ENCODE measurements at places on chromosomes 7 and 10. TPM values are rescaled to one million over a fixed set of nuclear protein-coding genes. Genes with fewer than 3 reads are reported as not detected.

- DNase-seq: peak; percentile 0
These were observed 122.8 kb upstream of the GDF10 start for GRCh38 chr10:47176903-47177868.

NEUROD6 gene
- not detected for total RNA-seq

- DNase-seq: no peak
These were observed 381.3 kb downstream of the KCNMA1 start for GRCh38 chr10:77256346-77256745.

DNA sequence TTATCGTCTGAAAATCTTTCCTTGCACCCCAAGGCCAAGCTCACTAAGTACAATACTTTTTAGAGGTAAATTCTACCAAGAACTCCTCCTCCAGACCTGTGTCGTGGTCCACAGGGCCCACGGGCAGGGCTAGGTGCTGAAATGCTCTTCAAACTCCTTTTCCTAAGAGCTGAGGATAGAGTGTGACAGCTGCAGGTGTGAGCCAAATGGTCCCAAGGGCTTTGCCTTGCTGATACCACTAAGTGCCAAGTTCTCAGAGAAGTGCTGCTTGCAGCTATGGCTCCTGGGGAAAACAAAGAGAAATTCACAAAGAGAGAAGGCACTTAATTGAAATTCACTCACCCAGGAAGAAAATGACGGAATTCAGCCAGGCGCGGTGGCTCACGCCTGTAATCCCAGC is 868.9 kb upstream of the AUTS2 start:
- no peak for DNase-seq

EIF4H gene
- total RNA-seq: 255 TPM

DNA sequence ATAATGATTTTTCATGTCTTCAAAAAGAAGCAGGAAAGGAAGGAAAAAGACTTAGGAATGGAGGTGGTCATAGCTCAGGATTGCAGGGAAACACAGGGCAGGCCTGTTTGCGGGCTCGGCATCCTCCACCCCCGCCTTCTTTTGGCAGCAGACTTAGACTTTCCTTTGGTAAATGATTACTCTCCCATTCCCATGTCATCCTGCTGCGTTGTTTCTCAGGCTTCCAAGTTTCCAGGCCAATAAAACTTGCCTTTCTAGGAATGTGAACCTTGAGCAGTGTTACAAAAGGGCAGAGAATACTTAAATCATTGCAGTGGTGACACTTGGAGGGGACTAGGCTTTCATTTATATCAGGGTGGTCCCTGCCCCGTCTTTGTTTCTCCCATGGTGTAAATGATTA is 34.0 kb upstream of the DGKB start:
- DNase-seq: no peak

GRCh38 chr7:12820777-12821176 is 133.3 kb downstream of the ARL4A start:
- no peak for DNase-seq

DMBT1 gene
- not detected for total RNA-seq

GRCh38 chr10:3071405-3072198 is 4.3 kb downstream of the PFKP start:
- DNase-seq: peak; percentile 52

- DNase-seq: no peak
These were observed 56.0 kb upstream of the COMTD1 start for GRCh38 chr10:75291805-75292204.

RHOBTB1 gene
- not detected for total RNA-seq

VPS50 gene
- total RNA-seq: 41.6 TPM

GRCh38 chr7:18499407-18500177 is 4.0 kb downstream of the HDAC9 start:
- DNase-seq: no peak

GRCh38 chr10:109892117-109892516 is 31.2 kb downstream of the XPNPEP1 start:
- DNase-seq: no peak

DNA sequence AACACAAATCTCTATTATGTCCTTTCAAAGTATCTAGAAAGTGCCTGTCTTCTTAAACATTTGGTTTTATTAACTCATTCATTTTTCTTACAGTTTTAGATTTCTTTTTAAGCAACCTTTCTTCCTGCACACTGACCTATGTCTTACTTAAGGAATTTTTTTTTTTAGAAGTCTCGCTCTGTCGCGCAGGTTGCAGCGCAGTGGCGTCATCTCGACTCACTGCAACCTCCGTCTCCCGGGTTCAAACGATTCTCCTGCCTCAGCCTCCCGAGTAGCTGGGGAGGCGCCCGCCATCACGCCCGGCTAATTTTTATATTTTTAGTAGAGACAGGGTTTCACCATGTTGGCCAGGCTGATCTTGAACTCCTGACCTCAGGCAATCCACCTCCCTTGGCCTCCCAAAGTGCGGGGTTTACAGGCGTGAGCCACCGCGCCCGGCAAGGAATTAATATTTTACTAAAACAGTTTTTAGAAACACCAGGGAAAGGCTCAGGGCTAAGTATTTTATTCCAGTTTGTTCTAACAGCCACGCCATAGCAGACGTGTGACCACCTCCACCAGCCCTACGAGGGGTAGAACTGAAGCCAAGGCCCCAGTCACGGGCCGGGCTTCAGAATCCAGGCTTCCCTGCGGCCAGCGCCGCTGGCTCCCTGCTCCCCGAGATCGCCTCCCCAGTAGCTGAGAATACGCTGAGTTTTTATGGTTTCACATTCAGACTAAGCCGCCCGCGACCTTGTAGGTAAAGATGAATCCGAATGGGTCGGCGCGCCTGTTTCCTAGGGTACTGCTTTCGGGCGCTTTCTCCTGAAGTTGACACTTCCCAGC is 941 bp upstream of the LUC7L2 start:
- peak; percentile 63 for DNase-seq

GRCh38 chr7:117347962-117348672 is 25.3 kb upstream of the WNT2 start:
- DNase-seq: no peak

DNA sequence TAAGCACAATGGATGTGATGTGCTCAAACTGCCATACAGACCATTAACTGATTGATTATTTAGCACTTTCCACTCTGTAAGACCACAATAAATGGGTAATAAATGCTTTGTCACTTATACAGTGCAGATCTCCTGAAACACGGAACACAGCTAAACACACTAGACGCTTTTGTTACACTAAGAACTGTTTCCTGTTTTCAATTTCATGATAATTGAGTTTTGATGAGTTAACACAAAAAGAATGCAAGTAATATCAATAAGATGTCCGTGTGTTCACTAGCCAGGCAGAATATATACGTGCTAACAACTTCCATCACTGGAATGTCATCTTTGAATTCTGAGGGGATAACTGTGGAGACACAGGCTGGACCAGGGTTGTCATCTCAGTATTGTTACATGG is 178.8 kb downstream of the SKAP2 start:
- DNase-seq: no peak

GRCh38 chr10:517241-517830 is 172.1 kb downstream of the DIP2C start:
- DNase-seq: no peak

DNA sequence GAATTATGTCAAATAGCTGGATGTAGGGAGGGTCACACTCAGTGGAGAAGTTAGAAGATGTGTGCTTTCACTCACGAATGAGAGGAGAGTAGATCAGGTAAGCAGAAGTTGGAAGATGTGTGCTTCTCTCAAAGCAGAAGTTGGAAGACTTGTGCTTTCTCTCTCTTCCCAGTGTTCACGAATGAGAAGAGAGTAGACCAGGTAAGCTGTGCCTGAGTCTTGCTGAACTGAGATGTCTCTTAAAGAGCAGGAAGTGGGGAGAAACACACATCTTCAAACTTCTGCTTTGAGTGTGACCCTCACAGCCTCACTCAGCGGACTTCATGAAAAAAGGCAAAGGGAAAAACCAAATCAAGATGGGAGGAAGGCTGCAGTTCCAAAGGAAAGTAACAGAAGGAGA is 7.0 kb upstream of the TMEM243 start:
- DNase-seq: no peak

GRCh38 chr10:29448125-29448524 is 159.3 kb downstream of the LYZL1 start:
- DNase-seq: no peak

DNA sequence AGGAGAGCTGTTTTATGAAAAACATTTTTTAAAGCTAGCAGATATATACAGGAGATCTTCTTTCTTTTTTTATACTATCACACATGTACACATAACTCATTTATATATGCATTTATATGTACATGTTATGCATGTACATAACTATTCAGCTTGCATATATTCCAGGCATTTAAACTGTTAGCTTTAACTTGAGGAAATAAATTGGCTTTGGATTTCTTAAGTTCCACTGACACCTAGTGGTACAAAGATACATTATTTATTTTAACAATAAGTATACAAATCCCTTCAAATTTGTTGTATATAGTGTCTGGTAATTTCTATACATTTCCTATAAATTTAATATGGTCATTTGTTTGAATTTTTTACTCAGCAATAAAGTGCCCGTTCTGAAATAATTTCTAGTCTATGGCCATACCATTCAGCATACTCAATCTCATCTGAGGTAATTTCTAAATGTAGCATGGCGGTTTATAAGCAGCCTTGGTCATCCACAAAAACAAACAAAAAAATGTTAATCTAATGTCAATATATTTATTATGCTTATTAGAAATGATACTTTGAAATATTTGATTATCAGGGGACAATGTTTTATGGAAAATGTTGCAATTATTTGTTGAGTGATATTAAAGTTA is 11.6 kb downstream of the ZDHHC6 start:
- DNase-seq: no peak

GRCh38 chr7:17121671-17122070 is 176.8 kb upstream of the AHR start:
- DNase-seq: no peak

- DNase-seq: no peak
These were observed 105.3 kb downstream of the ARHGAP21 start for GRCh38 chr10:24618401-24618800.

DNA sequence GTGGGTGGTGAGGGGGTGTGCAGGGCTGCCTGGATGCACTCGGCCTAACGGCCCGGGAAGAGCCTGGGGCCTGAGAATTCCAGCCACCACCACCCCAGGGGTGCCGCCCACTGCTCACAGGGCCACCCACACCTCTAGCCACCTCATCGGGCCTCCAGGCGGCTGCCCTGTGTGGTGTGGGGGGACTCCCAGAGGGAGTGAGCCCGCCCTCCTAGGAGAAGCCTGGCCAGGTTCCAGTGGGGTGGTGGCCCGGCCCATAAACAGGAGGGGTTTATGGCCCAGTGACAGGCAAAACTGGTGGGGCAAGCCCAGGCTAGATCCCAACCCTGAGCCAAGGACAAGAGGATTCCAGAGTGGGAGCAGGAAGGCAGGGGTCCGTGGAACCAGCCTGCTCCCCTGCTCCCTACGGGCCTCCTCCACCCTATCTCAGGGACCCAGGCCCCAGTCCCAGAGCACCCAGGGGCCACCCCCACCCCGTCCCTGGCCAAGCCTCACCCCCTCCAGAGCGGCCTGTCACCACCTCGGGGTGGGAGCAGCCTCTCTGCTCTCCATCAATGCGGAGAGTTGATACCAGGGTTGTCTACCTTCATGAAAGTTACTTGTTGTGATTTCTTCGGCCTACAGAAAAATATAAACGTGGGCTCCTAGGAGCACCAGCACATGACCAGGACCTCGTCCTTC is 20.2 kb upstream of the PDGFA start:
- no peak for DNase-seq

DNA sequence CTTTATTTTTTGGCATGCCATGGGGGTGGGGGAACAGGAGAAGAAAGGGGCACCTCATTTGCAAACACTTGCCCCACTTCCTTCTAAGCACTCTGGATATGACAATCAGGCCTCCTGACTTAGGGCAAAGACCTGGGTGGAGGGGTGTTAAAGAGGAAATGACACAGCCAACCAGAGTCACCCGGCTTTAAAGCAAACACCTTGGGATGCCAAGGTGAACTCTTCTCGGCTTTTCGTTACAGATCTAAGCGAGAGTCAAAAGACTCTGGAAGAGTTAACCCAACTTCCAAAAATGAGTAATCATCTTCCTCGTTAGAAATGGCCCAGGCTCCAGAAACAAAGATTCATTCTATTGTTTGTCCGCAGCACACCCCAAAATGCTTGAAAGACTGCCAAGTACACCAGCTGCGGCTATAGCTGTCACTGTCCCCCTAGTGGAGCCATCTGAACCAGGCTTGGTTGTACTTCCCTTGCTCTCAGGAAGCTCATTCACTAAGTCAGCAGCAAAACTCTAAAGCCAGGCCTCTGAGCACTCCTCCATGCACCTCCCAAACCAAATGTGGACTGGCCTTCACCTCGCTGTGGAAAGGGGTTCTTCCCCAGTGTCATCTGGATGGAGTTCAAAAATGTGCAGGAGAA is 24.8 kb downstream of the FAM53B start:
- peak; percentile 63 for DNase-seq

DNA sequence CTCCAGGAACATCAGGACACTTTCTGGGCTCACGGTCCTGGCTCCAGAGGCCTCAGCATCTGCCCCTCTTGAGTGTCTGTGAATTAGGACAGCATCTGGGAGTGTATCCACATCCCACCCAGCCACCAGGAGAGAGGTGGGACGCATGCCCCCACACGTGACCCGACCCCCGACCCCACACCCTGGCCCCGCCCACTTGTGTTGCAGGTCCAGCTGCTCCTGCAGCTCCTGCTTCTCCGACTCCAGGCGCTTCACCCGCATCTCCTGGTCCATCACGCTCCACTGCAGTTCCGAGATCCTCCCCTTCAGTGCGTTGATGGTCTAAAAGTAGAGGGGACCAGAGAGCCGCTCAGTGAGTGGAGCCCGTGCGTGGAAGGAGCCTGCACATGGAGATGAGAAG is 13.6 kb downstream of the MAD1L1 start:
- no peak for DNase-seq

SPDYE9 gene
- not detected for total RNA-seq

SRRM3 gene
- total RNA-seq: not detected

DNA sequence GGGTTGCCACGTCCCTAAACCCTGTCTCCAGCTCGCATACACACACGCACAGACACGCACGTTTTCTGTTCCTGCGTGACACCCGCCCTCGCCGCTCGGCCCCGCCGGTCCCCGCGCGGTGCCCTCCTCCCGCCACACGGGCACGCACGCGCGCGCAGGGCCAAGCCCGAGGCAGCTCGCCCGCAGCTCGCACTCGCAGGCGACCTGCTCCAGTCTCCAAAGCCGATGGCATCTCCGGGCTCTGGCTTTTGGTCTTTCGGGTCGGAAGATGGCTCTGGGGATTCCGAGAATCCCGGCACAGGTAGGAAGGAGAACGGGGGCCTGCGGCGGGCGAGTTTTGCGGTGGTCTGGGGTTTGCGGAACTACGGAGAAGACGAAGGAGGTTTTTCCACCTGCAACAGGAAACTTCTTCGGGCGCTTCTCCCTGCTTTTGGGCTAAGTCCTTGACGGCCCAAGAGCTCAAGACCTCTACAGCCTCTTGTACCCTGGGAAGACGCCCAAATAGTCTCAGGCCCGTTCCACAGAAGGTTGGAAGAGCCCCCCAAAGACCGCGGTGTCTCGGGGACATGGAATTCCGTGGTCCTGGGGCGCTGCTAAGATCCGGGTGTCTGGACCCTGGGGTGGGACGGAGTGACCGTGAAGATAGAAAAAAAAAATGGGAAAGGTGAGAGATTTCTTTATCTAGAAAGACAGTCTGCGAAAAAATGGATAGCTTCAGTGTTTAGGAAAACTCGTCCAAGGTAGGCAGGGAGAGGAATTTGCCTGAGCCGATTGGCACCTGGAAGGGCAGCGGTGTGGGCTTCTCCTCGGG is at the start of gene GAD2:
GAD2 (plus strand) TSS at position 190 of the 811 bp plus-strand sequence; CDS start at position 226, 36 bp downstream.
- no peak for DNase-seq

GRCh38 chr10:125103466-125103865 is 56.9 kb downstream of the CTBP2 start:
- DNase-seq: no peak

NCF1 gene
- total RNA-seq: 1.4 TPM

SLC26A4 gene
- total RNA-seq: 2.5 TPM

COL26A1 gene
- not detected for total RNA-seq
